Mesenchymal stem cell (in vitro differentiated cells and primary cell): ENCODE measurements at places on chromosomes 16 and 17.
A peak's percentile ranks its signal among the peaks of the same experiment; 100 is the strongest.

DNA sequence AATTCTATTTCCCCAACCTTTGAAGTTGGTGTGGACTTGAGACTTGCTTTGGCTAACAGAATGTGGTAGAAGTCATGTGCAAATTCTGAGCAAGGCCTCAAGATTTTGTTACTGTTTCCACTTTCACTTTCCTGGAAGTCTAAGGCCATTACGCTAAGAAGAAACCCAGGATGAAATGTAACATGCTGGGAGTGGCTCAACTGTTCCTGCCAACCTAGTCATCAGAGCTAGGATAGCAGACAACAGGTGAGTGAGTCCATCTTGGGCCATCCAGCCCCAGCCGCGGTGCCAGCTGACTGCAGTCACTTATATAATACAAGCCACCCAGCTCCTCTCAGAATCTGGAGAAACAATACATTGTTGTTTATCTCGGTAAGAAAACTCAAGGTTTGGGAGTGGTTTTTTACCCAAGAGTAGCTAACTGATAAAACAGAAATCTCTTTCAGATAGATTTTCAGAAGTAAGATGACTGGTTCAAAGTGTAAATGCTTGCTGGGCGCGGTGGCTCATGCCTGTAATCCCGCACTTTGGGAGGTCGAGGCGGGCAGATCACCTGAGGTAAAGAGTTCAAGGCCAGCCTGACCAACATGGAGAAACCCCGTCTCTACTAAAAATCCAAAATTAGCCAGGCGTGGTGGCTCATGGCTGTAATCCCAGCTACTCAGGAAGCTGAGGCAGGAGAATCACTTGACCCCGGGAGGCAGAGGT, 10.7 kb upstream of the STX4 start:
- DNase-seq = no peak

- peak; percentile 65 for DNase-seq
Measured at GRCh38 chr16:30567160-30567990, 4.1 kb downstream of the ZNF688 start.

GRCh38 chr16:27234171-27234570, 30.8 kb downstream of the KDM8 start:
- DNase-seq = no peak

DNA sequence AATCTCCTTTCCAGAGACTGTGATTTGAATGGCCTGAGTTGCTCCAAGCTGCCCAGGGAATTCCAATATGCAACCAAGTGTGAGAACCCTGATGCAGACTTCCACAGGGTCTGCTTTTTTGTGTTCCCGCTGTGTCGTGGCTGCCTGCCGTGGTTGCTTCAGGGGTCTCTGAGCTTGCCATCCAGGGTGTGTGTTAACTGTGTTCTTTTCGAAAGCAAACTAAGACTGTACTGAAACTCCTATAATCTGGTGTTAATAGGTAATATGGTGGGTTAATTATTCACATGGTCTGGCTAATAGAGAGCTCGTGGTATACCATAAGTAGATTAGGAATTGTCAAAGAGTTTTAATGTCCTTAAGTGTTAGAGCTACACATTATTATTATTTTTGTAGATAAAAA, 20.7 kb downstream of the UBN1 start:
- DNase-seq = no peak

DNA sequence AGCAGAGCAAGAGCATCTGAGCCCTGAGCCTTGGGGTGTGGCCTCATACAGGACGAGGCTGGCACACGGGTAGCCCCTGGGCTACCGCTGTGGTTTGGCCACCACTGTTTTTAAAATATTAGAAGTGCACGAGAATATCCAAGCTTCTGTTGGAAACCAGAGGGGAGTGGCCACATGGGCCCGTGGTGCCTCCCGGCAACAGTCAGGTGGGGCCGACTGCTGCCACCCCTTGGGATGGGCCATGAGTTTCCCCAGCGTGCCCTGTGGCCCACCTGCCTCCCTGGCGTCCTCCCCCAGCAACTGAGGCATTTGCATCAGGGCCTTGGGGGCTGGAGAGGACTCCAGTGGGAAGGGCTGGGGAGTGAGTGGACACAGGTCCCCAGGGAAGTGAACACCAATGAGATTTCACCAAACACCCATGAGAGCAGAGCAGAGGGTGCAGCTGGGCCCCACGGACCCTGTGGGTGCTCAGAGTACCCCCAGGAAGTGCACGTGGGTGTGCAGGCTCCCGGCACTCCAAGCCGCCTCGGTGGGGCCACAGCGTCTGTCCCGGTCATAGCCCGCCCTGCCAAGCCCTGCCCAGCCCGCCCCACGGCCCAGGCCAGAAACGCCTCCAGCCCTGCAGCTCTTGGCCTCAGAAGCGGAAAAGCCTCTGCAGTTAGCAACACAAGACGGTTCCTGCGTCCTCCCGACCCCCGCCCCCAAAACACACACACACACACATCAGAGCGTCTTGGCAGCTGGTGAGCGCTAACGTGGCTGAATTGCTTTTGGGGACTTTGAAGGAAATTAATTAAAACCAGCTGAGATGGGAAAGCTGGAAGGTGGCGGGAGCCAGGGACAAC, 22.7 kb downstream of the ZNF469 start:
- DNase-seq = no peak

DNA sequence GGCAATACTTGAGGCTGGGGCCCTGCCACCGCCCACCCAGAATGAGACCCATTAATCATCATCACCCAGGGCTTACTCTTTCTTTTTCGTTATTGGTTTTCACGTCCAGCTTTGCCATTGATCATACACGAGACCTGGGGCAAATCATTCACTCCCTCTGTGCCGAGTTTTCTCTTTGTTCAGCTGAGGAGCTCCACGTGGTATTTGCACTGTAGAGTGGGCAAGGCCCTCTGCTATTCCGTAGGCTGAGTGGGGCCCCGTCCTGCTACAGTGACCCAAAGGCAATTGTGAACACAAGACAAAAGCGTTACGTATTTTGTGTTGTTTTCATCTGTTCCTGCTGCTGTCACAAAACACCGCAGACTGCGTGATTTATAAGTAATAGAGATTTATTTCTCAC, 23.6 kb upstream of the CBX2 start:
- no peak for DNase-seq

- DNase-seq = no peak
Measured at GRCh38 chr17:57486882-57487301, 230.6 kb downstream of the MSI2 start.
